Endothelial cell (in vitro differentiated cells): ENCODE measurements at places on chromosomes 7 and 10. TPM values are rescaled to one million over a fixed set of nuclear protein-coding genes. Genes with fewer than 3 reads are reported as not detected.

DNA sequence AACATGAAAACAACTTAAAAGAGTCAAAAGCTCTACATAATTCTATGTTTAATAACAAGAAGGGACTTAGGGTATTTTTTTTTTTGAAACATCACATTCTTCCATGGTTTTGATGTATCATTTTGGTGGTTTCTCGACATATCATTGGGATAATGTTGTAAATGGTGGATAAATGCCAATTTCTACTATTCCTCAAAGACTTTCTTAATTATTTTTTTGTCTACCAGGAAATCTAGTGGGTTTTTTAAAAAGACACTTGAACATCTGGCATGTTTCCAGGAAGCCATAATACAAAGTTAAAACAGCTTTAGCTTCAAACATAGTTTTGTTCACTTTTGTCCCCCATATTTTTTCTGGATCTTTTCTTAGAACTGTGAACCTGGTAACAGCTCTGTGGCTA lies 200.4 kb downstream of the DKK1 start:
- no peaks in the 10 kb centered on the region for H3K4me1 ChIP-seq
- no peak for DNase-seq
- no peaks in the 10 kb centered on the region for H3K36me3 ChIP-seq
- H3K27me3 ChIP-seq: no peaks in the 10 kb centered on the region

DNA sequence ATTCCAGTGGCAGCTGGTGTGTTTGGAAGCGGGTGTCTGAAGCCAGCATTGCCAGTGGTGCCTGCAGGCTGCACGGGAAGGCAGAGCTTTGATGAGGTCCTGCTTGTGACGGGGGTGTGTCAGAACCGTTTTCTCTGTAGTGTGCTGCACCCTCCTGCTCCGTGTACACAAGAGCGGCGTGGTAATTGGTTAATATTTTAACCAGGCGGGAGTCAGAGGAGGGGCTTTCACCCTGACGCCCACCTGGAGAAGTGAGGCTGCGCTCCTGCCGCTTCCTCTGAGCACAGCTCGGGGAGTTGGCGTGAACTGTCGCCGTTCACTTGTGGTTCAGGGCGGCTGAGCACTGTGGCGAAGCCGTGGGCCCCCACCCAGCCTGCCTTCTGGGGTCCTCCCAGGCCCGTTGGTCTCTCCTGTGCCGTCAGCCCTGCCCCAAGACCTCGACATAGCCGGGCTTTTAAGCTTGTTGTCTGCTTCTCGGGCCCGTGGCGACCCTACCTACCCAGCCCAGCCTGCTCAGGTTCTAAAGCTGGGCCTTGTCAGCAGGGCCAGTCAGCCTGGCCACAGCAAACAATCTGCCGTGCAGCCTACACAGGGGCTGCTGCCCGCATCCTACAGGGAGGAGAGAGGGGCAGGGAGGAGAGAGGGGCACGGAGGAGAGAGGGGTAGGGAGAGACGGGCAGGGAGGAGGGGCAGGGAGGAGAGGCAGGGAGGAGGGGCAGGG lies 11.6 kb downstream of the NKX6-2 start:
- H3K27me3 ChIP-seq: peaks cover 11% of the 10 kb centered on the region
- no peak overlapping the region for H3K4me3 ChIP-seq
- no peak for DNase-seq
- peaks cover 5% of the 10 kb centered on the region for H3K36me3 ChIP-seq
- H3K27ac ChIP-seq: no peak overlapping the region

DNA sequence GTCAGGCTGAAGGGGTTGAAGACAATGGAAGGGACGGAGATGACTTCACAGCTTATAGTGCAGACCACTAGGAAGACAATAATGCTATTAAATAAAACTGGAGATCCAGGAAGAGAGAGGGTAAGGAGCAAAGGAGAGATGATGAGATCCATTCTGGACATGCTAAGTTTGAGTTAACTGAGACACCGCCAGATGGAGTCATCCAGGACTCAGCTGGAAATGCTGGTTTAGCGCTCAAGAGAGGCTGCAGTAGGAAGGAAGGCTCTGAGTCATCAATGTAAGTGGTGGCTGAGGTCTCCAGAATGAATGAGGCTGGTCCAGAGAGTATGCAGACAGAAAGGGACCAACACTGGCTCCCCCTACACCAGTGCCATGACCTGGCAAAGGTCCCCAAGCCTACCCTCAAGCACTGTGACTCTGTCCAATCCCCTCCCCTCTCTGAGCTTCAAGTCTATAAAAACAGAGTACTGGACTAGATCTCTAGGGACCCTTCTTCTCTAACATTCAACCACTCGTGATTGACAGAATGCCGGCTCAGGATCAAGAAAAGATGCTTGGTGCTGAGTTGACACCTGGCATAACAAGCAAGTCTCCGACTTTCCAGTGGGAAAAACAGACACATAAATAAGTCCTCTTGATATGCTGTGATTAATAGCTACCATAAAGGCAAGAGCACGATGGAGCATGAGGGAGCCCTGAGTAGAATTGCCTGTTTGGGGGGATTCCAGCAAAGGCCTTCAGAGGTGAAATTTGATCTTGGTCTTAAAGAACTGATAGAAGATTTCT lies 8.9 kb downstream of the GFRA1 start:
- no peak overlapping the region for H3K27ac ChIP-seq
- no peaks in the 10 kb centered on the region for H3K4me1 ChIP-seq
- H3K27me3 ChIP-seq: no peaks in the 10 kb centered on the region
- no peaks in the 10 kb centered on the region for H3K36me3 ChIP-seq
- no peak for DNase-seq

GRCh38 chr7:69217516-69218350 lies 380.5 kb upstream of the AUTS2 start:
- no peak overlapping the region for H3K27ac ChIP-seq
- H3K27me3 ChIP-seq: no peaks in the 10 kb centered on the region
- no peak overlapping the region for H3K4me3 ChIP-seq
- no peaks in the 10 kb centered on the region for H3K4me1 ChIP-seq
- H3K36me3 ChIP-seq: peaks cover 3% of the 10 kb centered on the region

- H3K4me1 ChIP-seq: peaks cover 64% of the 10 kb centered on the region
- H3K27me3 ChIP-seq: peaks cover 2% of the 10 kb centered on the region
- H3K4me3 ChIP-seq: peak overlapping the region; percentile 65
- H3K36me3 ChIP-seq: peaks cover 99% of the 10 kb centered on the region
- no peak overlapping the region for H3K27ac ChIP-seq
Measured at GRCh38 chr7:150464962-150465361, 14.5 kb downstream of the GIMAP8 start.

GRCh38 chr10:10530313-10530712 lies 487.4 kb upstream of the CELF2 start:
- peaks cover 2% of the 10 kb centered on the region for H3K4me1 ChIP-seq
- no peaks in the 10 kb centered on the region for H3K27me3 ChIP-seq
- H3K36me3 ChIP-seq: no peaks in the 10 kb centered on the region
- H3K27ac ChIP-seq: no peak overlapping the region
- no peak overlapping the region for H3K4me3 ChIP-seq

DNA sequence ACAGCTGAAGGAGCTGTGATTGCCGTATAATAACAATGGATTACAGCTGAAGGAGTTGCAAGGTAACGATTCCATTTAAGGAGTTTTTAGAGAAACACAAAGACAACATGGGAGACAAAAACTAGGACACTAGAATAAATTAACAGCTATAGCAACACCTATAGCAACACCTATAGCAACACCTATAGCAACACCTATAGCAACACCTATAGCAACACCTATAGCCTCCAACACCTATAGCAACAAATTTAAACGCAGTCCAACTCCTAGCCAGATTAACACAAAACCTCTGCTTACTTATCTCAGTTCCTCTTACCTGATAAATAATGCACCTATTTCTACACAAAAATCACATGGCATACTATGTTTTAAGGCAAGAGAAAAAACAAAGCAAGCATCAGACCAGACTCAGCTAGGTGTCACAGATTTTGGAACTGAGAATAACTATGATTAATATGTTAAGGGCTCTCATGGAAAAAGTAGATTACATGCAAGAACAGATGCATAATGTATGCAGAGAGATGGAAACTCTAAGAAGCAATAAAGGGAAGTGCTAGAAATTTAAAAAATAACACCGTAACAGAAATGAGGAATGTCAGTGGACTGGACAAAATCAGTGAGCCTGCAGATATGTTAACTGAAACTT lies 55.7 kb upstream of the SRPK2 start:
- peaks cover under 1% of the 10 kb centered on the region for H3K4me1 ChIP-seq
- H3K36me3 ChIP-seq: no peaks in the 10 kb centered on the region
- no peaks in the 10 kb centered on the region for H3K27me3 ChIP-seq
- H3K4me3 ChIP-seq: no peak overlapping the region

DNA sequence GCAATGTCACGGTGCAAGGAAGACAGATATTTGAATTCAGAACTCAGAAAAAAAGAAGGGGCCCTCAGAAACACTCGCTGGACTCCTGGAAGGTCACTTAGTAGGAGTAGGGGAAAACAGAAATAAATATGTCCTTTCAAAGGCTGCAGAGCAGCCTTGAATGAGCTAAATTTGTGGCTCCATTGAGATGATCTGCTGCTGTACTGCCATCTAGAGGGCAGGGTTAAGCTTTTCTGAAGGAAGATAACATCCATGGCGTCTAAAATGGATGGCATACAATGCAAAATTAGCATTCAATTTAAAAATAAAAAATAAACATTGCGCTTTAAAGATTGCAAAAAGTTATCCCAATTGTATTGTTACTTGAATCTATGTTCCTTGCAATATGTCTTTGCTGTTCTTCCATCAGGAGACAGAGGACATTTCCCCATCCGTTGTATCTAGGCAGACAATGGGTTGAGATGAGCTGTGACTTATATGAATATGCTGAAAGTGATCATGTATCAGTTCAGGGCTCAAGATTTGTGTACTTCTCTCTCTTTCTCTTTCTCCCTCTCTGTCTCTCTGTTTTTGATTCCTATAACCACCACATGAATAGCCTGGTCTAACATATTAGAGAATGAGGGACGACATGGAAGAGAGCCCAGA lies 642.2 kb downstream of the SH2D4B start:
- H3K4me1 ChIP-seq: peaks cover 3% of the 10 kb centered on the region
- no peak overlapping the region for H3K4me3 ChIP-seq
- DNase-seq: peak; percentile 29

GRCh38 chr7:45390180-45390579 lies 184.0 kb upstream of the ADCY1 start:
- no peaks in the 10 kb centered on the region for H3K4me1 ChIP-seq
- no peaks in the 10 kb centered on the region for H3K36me3 ChIP-seq
- H3K27ac ChIP-seq: no peak overlapping the region
- peaks cover 3% of the 10 kb centered on the region for H3K27me3 ChIP-seq
- no peak overlapping the region for H3K4me3 ChIP-seq
- no peak for DNase-seq

Gene GPR85
- 3.0 TPM for total RNA-seq

- peaks cover 73% of the 10 kb centered on the region for H3K4me1 ChIP-seq
- no peak for DNase-seq
- peaks cover 15% of the 10 kb centered on the region for H3K27me3 ChIP-seq
- H3K4me3 ChIP-seq: peak overlapping the region; percentile 94
Measured at GRCh38 chr10:32954545-32955298, 3.3 kb downstream of the ITGB1 start.

DNA sequence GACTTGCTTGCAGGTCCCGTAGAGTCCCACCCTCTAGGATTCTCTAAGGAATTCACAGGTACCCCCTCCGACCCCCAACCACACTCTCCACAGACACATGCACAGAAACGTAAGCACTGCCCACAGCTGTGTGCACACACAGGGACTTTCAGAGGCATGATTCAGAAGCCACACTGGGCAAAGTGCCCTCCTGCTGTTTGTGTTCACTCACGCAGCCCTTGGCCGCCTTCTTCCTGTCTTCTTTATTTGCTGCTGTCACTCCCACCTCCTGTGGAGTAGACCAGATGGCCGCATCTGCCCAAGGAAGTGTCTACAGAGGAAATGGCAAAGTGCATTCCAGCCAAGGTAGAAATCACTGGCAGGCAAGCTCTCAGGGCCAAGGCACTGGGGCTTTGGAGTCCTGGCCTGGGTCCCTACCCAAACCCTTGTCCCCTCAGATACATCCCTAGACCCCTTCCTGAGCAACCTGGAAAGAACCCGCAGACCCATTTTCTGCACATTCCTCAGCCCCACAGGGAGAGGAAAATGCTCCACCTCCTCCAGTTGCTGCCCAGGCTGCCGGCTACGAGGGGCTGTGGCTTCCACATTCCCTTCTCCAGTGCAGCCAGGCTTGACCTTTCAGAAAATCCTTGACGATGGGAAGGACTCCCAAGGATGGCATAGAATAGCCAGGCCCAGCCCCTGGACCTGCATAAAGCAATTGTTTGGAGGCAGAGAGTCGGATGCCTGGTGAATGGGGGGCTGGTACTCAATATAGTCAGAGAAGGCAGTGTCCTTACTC lies 21.6 kb upstream of the GIMAP8 start:
- no peak overlapping the region for H3K27ac ChIP-seq
- no peaks in the 10 kb centered on the region for H3K36me3 ChIP-seq
- DNase-seq: no peak

DNA sequence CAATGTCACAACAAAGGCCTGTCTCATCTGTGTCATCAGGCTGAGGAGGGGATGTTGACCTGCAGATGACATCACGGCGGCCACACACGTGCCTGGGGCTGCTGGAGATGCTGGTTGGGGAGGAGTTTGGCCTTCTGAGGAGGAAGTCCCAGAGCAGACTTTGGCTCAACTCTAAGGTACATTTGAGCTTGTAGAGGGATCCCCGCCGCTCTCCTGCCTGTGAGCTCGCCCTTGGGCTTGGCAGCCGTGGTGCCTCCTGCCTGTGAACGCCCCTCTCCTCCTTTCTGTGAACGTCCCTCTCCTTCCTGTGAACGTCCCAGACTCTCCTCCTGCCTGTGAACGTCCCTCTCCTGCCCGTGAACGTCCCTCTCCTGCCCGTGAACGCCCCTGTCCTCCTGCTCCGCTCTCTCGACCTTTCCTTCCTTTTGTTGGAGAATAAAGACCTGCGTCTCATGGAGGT lies 176.4 kb downstream of the DNAJB6 start:
- H3K27ac ChIP-seq: no peak overlapping the region
- no peaks in the 10 kb centered on the region for H3K4me1 ChIP-seq
- peaks cover 12% of the 10 kb centered on the region for H3K27me3 ChIP-seq
- no peak overlapping the region for H3K4me3 ChIP-seq

Gene PPP1R9A
- total RNA-seq: 22.2 TPM

Gene NOS3
- 102 TPM for total RNA-seq

GRCh38 chr7:29968683-29969395 lies 20.8 kb downstream of the SCRN1 start:
- peaks cover 11% of the 10 kb centered on the region for H3K4me1 ChIP-seq
- peaks cover 2% of the 10 kb centered on the region for H3K27me3 ChIP-seq
- DNase-seq: no peak
- H3K36me3 ChIP-seq: peaks cover 6% of the 10 kb centered on the region
- H3K27ac ChIP-seq: no peak overlapping the region

Gene GIMAP5
- 220 TPM for total RNA-seq

Gene EMX2
- total RNA-seq: not detected
